ENCODE measurements at places on chromosomes 1 and 21.
A peak's percentile ranks its signal among the peaks of the same experiment; 100 is the strongest.

DNA sequence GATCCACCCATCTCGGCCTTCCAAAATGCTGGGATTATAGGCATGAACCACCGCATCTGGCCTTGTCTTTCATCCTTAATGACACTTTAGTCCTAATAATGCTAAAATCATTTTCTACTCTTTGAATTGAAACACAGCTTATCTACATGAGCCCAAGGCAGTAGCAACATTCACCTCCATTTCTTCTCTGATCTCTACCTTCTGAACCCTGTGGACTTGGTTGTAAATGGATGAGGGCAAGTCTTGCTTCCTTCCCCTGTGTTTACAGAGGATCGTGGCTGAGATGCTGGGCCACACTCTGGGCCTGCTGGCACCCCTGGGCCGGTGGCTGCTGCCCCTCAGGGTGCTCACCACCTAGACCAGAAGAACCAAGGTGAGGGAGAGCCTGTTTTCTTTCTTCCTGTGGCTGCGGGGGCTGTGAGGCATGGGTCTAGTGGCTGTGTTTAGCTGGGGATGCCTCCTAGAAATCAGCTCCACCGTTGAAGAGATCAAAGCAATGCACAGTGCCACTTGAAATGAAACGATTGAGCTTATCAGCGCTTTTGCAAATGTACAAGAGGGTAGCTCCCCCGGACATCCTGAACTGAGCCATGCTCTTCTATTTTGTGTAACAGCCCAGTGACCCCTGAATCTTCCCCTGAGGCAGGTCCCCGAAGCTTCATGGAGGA lies 32.2 kb upstream of the LGALS8 start:
- no peak for DNase-seq

DNA sequence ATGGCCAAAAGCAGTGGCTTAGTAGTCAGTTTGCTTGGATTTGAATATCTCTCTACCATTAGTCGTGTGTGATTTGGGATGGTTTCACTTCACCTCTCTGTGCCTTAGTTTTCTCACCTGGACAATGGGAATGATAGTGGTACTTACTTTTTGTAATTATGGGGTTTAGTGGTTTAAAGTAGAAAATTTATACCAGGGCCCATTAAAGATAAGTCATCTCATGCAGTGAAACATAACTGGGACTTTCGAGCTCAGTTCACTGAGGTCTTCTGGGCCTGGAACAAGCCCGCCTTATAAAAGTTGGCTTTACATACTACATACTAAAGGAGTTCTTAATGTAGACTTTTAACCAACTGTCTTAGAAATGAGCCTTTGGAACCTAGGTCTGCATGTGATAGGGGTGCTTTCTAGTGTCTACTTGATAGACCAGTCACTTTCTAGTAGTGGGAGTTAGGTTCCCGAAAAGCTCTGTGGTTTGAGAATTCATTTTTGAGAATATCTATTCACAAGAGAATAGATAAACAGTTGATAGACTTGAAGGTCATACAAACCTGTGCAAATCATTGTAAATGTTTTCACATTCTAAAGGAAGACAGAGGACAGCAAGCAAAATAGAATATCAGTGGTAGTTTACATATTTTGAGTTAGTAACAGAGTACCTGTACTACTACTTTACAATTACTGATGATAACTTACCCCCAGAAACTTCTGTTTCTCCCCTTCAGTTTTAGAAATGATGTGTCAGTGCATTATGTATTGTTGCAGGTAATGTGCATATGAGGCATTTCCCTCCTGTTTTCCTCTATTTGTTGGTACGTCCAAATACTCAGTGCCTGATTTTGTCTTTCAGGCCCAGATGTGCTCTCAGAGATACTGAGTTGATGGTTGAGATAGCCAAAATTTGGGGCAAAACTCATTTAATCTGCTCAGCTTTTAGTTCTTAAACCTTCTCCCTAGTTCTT lies 48.0 kb downstream of the DYRK1A start:
- no peak for DNase-seq

- DNase-seq: no peak
Observed at GRCh38 chr1:81254560-81254959, 546.2 kb upstream of the ADGRL2 start.

DNA sequence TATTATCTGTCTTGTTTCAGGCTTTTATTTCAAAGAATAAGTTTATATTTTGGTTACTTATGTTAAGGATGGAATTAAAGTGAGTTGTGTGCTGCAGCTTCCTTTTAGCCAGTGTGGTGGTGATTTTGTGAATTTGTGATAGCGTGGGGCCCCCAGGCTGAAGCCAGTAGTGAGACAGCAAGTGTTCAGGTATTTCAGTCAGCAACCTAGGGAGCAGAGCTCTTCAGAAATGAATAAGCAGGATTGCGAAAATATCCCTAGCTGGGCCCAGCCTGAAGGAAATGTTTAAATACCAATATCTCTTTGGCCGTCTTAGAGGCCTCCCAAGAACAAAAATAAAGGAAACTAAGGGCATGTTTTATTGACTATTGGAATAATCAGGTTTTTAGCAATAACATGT lies 150.8 kb upstream of the C1orf105 start:
- DNase-seq: no peak

- DNase-seq: no peak
Observed at GRCh38 chr1:29515170-29515955, 279.0 kb downstream of the PTPRU start.

- DNase-seq: no peak
Observed at GRCh38 chr1:84726593-84727499, 36.6 kb upstream of the SSX2IP start.

DNA sequence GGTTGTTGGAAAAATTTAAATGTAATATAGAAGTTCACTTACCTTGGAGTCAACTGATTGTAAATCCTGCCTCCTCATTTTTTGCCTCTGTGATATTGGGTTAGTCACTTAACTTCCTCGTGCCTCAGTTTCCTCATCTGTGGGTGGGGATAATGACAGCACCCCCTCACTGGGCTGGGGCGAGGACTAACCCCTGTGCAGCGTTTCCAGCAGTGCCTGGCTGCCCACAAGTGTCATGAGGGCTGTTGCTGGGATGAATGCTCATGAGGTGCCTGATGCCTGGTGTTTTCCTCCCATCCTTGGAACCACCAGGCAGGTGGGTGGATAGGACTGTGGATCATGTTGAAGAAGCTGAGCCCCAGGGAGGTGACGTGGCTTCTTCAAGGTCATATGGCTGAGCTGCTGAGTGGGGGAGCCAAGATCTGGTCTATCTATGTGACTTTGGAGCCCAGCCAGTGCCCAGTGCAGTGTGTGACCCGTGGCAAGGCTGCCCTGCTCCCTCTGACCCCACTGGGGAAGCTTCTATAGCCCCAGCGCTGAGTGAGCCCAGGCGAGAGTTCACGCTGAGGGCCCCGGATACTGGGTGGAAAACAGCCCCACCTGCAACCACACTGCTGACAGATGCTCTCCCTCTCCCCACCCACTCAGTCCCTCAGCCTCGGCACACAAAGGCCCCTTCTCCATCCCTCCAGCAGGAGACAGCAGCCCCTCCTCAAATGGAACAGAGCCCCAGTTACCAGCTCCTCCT lies 446.0 kb downstream of the PTPRU start:
- DNase-seq: no peak

GRCh38 chr1:228342627-228343190 lies 63.9 kb downstream of the TRIM11 start:
- no peak for DNase-seq

DNA sequence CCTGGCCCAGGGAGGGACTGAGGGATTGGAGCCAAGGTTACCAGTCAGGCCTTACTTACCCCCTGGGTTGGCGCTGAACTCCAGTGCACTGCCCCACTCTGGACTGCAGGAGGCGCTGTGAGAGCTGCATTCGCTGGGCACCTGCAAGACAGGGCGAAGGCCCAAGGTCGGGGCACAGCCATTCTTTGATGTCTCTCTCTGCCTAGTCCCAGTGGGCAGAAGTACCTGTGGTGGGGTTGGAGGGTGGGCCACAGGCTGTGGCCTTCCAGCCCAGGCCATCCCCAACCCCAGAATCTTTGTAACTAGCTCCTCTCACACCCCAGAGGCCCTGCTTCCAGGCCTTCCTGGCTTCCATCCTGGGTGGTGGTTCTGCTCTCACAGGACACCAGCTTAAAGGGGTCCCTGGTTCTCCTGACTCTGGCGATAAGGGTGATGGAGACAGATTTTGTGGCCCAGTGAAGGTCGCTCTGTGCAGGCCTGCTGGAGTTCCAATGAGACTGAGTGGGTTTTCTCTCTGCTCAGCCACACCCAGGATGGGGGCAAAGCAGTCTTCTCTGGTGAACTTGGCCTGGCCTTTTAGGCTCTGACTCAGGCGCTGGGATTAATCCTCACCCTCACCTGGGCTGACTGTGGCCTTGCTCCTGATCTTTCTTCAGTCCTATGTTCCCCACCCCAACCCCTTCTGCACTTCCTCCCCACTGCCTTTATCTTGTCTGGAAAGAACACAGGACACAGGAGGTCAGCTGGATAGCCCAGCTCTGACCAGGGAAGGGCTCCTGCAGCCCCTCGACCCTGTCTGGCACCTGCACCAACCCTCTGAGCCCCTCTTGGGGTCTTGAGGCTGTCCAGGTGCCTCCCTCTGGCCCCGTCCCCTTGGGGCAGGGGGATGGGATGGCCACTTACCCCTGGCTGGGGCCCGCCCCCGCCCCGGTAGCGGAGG lies 954 bp downstream of the MYOG start:
- DNase-seq: peak; percentile 54

GRCh38 chr1:44061857-44062256 lies 30.6 kb upstream of the SLC6A9 start:
- DNase-seq: no peak

DNA sequence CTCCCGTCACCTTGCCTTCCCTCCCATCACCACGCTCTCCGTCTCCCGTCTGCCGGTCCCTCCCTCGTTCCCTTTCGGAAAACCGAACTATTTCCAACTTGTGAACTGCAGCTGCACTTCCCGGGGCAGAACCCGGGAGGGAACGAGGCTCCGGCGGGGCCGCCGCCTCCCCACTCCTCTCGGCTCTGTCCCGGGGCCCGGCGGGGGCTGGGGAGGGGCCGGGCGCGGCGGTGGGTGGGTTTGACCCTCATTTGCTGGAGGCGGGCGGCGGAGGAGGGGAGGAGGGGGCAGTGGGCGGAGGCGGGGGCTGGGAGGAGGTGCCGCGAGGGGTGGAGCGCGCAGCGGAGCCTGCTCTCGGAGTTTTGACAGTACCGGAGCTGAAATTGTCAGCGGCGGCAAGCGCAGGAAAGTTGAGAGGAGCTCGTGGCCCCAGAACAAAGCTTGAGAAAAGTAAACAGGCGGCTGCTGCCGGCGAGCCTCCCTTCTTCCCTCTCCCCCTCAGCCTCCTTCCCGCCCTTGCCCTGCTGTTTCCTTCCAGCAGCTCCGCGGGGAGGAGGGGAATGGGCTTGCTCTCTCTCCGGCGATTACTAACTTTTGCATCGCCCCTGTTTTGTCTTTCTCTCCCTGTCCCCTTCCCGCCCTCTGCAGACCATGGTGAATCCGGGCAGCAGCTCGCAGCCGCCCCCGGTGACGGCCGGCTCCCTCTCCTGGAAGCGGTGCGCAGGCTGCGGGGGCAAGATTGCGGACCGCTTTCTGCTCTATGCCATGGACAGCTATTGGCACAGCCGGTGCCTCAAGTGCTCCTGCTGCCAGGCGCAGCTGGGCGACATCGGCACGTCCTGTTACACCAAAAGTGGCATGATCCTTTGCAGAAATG lies 2.9 kb downstream of the LMO4 start:
- peak; percentile 44 for DNase-seq

DNA sequence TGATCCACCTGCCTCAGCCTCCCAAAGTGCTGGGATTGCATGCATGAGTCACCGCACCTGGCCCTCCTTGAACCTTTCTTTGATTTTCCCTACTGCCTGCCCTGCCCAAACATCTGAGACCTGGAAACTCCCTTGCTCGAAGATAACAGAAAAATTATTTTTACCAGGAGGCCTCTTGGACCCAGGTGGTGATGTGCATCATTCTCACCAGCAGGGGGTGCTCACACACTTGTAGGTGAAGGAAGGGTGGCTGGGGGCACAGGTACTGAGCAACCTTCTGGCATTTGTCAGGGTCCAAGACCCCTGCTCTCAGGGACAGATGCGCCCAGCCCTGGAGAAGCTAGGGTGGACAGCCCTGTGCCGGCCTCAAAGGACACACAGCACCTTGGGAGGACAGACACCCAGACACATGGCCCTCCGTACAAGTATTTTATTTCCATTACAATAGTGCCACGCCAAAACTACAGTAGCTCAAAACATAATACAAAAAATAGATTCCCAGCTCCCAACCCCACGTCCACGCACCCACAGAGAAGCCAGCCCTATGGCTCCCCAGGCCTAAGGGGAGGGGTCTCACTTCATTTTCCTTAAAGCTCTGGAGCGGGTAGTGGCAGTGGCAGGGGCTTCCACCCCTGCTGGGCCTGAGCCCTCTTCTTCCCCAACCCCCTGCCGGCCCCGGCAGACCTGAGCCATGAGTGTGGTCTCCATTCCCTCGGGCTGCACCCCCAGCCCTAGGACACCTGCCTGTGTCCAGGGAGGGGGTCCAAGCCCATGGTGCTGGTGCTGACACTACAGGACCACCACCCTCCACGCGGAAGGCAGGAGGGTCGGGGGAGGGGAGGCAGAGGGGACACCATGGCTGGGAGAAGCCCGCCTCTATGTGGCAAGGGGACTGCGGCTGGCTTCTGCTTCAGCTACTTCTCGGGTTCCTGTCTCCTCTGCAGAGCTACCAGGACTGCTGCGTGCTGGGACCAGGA lies 40.4 kb upstream of the EIF4G3 start:
- DNase-seq: peak; percentile 48

DNA sequence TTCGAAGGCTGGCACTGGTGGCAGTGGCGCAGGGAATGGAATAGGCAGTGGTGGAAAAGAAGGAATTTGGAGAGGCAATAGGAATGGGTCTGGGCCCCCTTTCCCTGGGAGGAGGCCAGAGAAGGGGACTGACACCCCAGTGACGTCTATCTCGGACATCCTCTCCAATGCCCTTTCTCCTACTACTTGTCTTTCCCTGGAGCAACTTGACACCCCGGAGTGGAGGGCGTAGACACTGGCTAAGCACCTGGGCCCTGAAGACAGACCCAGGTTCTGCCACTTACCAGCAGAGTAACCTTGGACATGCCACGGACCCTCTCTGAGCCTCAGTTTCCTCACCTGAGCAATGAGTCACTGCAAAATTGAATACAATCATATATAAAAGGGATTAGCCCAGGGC lies 86.8 kb downstream of the CAMK2N1 start:
- DNase-seq: no peak

DNA sequence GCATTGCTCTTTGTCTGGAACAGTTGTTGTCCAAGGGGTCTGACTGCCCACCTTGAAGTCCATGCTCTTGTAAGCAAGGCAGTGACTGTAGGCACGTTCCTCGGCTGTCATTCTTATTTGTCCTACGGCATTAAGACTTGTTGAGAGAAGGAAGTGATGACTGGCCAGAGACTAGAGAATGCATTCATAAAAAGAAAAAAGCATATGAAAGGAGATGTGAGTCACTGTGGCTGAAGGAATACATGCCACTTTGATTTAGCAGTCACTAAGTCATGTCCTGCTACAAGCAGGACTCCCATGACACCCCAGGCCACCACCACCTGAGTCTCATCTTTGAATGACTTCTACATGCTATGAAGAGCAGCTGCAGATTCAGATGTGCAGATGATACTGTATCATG lies 50.5 kb downstream of the CNN3 start:
- no peak for DNase-seq

- no peak for DNase-seq
Observed at GRCh38 chr1:56080123-56080522, 499.2 kb downstream of the PLPP3 start.
